ENCODE measurements at places on chromosomes 2 and 18. TPM values are rescaled to one million over a fixed set of nuclear protein-coding genes. Genes with fewer than 3 reads are reported as not detected.
A peak's percentile ranks its signal among the peaks of the same experiment; 100 is the strongest.

The LGALSL gene
- 22.0 TPM for total RNA-seq

The TUBA3D gene
- 74.1 TPM for total RNA-seq

The CFC1 gene
- total RNA-seq, result not detected

The CYTIP gene
- total RNA-seq, result 1.8 TPM

The LRRTM4 gene
- not detected for total RNA-seq

The STPG4 gene
- not detected for total RNA-seq

The NLRC4 gene
- total RNA-seq, result 0.18 TPM

The HDHD2 gene
- total RNA-seq, result 32.2 TPM

GRCh38 chr18:78514910-78515670 lies 464.5 kb upstream of the SALL3 start:
- H3K4me1 ChIP-seq, result no peaks in the 10 kb centered on the region
- no peaks in the 10 kb centered on the region for H3K27me3 ChIP-seq
- DNase-seq, result no peak
- no peaks in the 10 kb centered on the region for H3K36me3 ChIP-seq
- no peak overlapping the region for H3K4me3 ChIP-seq

DNA sequence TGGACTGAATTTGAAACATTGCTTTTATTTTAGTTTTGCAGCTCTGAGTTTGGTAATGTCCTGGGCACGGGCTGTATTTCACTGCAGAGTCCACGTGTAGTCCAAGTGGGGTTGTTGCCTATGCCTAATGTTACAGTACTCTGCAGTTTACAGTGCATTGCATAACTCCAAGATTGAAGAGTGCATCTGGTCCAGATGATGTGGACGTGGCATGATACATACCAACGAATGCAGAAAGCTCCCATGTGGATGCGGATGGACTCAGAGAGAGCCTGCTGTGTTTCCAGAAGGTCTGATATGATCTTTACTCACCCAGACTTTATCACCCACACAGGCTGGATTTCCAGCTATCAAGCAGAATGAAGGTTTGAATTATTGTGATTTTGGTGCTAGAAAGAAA lies 44.4 kb upstream of the CCDC68 start:
- no peaks in the 10 kb centered on the region for H3K4me1 ChIP-seq
- H3K27ac ChIP-seq, result no peak overlapping the region
- H3K4me3 ChIP-seq, result no peak overlapping the region
- no peaks in the 10 kb centered on the region for H3K27me3 ChIP-seq

DNA sequence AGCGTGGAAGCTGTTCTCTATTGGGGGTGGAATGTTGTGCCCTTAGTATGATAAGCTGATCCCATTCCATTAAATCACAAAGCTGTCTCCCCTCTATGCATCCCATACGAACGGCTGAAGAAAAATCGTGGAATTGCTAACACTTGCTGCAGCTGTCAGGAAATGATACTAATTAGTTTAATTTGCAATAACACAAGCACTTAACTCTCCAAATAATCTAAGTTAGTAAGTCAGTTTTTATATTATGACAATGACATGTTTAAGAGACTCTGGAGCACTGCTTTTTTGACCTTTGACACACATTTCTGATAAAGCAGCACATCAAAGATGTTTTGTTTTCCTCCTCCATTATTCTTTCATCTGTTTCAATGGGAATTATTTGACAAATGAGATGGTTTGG lies 123.7 kb upstream of the SATB2 start:
- H3K27me3 ChIP-seq, result no peaks in the 10 kb centered on the region
- no peak overlapping the region for H3K27ac ChIP-seq
- no peaks in the 10 kb centered on the region for H3K4me1 ChIP-seq
- H3K4me3 ChIP-seq, result peak overlapping the region; percentile 18
- no peak for DNase-seq

DNA sequence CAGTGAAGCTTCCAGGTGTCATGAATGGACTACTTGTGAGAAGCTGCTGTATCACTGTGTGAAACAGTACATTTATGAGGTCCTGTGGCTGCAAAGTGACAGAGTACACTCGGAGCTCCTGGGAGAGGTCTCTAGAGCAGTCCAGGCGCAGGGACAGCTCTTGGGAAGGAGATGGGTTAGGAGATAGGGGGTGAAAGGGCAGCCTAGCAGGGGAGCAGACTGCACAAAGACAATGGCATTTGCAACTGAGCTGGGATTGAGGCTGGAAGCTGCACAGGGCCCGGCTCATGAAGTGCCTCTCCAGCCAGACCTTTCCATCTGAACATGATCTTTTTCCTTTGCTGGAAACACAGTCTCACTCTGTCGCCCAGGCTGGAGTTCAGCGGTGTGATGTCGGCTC lies 83.6 kb downstream of the RHOB start:
- H3K27me3 ChIP-seq, result no peaks in the 10 kb centered on the region
- DNase-seq, result no peak
- H3K4me1 ChIP-seq, result peaks cover 6% of the 10 kb centered on the region

- DNase-seq, result no peak
- peak overlapping the region; percentile 99 for H3K27ac ChIP-seq
- H3K4me3 ChIP-seq, result peak overlapping the region; percentile 76
- peaks cover 9% of the 10 kb centered on the region for H3K4me1 ChIP-seq
- H3K27me3 ChIP-seq, result no peaks in the 10 kb centered on the region
Measured at GRCh38 chr2:20448977-20449306, 2.1 kb downstream of the RHOB start.

GRCh38 chr18:77068321-77069312 lies 64.0 kb downstream of the MBP start:
- no peaks in the 10 kb centered on the region for H3K27me3 ChIP-seq
- H3K27ac ChIP-seq, result peak overlapping the region; percentile 72
- H3K4me1 ChIP-seq, result peaks cover 17% of the 10 kb centered on the region

GRCh38 chr2:8607606-8608005 lies 74.2 kb upstream of the ID2 start:
- no peaks in the 10 kb centered on the region for H3K27me3 ChIP-seq
- H3K27ac ChIP-seq, result no peak overlapping the region
- H3K36me3 ChIP-seq, result no peaks in the 10 kb centered on the region
- H3K4me1 ChIP-seq, result no peaks in the 10 kb centered on the region

GRCh38 chr2:110864176-110864575 lies 131.8 kb downstream of the ACOXL start:
- H3K4me3 ChIP-seq, result no peak overlapping the region
- H3K27me3 ChIP-seq, result no peaks in the 10 kb centered on the region
- no peak overlapping the region for H3K27ac ChIP-seq
- H3K4me1 ChIP-seq, result no peaks in the 10 kb centered on the region
- DNase-seq, result no peak

GRCh38 chr2:111022633-111023032 lies 98.1 kb upstream of the BCL2L11 start:
- no peaks in the 10 kb centered on the region for H3K36me3 ChIP-seq
- H3K27me3 ChIP-seq, result no peaks in the 10 kb centered on the region
- DNase-seq, result no peak
- H3K4me3 ChIP-seq, result no peak overlapping the region
- H3K27ac ChIP-seq, result no peak overlapping the region

GRCh38 chr2:205555566-205556230 lies 126.6 kb upstream of the NRP2 start:
- no peaks in the 10 kb centered on the region for H3K27me3 ChIP-seq
- H3K27ac ChIP-seq, result no peak overlapping the region
- no peak overlapping the region for H3K4me3 ChIP-seq
- no peak for DNase-seq
- no peaks in the 10 kb centered on the region for H3K36me3 ChIP-seq

GRCh38 chr18:23238651-23239349 lies 103.5 kb downstream of the CABLES1 start:
- no peaks in the 10 kb centered on the region for H3K27me3 ChIP-seq
- H3K4me3 ChIP-seq, result no peak overlapping the region
- H3K4me1 ChIP-seq, result peaks cover 9% of the 10 kb centered on the region
- DNase-seq, result no peak

- peaks cover 5% of the 10 kb centered on the region for H3K4me1 ChIP-seq
- H3K36me3 ChIP-seq, result no peaks in the 10 kb centered on the region
- no peak for DNase-seq
- no peak overlapping the region for H3K27ac ChIP-seq
- no peak overlapping the region for H3K4me3 ChIP-seq
Measured at GRCh38 chr18:22705328-22705727, 227.8 kb upstream of the RBBP8 start.

GRCh38 chr2:114368705-114369104 lies 73.7 kb upstream of the DPP10 start:
- no peak for DNase-seq
- no peaks in the 10 kb centered on the region for H3K36me3 ChIP-seq
- H3K4me1 ChIP-seq, result no peaks in the 10 kb centered on the region
- no peak overlapping the region for H3K4me3 ChIP-seq

DNA sequence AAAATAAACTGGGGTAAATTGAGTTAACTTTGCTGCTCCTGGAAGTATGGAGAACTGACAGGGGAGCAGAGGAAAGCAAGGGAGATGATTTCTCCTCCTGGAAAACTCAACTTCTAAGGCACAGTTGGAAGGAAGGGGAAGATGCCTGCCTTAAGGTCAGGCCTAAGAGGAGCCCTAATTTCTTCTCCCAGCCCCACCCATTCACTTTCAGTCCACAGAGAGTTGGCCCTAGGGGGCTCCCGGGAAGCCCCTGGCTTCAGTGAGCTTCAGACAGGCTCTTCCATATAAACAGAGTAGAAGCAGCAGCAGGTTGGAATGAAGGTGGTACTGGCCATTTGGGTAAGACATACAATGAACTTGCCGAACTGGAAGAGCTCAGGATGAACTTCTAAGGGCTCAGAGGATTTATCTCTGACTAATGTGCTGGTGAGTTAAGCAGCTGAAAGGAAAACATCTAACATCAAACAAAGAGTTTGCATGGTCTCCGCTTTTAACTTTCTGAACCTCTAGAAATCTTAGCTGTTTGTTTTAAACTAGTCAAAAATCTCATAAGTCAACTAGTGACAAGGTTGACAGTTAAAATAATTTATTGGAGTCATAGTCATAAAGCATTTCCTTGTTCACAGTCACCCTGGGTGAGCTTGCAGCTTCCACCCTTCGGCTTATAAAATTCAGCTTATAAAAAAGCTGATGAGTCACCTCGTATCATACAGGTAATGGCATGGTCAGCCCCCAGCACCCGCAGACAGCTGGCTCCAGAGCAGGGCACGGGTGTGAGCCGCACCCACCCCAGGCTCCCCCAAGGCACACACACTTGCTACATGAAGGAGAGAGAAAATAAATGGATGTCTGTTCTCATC lies 9.8 kb downstream of the MALL start:
- H3K36me3 ChIP-seq, result no peaks in the 10 kb centered on the region
- no peak overlapping the region for H3K27ac ChIP-seq
- no peak for DNase-seq
- no peaks in the 10 kb centered on the region for H3K4me1 ChIP-seq

GRCh38 chr2:43215673-43216255 lies 10.6 kb downstream of the ZFP36L2 start:
- H3K36me3 ChIP-seq, result no peaks in the 10 kb centered on the region
- DNase-seq, result no peak
- H3K4me1 ChIP-seq, result peaks cover 24% of the 10 kb centered on the region
- H3K27me3 ChIP-seq, result no peaks in the 10 kb centered on the region
- no peak overlapping the region for H3K4me3 ChIP-seq
- peak overlapping the region; percentile 23 for H3K27ac ChIP-seq

DNA sequence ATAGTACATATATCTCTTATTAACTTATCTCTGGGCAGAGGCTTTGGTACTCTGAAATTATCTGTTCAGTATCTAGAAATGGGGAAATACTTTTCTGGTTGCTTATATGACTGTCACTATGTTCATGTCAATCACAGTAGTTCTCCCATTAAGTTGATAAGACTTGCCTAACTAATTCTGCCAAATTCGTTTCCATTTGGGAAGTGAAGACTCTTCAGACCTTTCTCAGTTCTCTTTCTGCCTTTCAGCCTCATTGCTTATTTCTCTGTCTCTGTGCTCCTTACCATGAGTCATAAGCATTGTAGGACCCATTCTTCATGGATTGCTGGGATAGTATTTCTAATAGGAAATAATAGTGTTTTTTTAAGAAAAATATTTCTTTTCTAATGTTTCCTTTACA lies 113.5 kb downstream of the PHLPP1 start:
- H3K4me1 ChIP-seq, result no peaks in the 10 kb centered on the region
- H3K36me3 ChIP-seq, result no peaks in the 10 kb centered on the region
- H3K4me3 ChIP-seq, result no peak overlapping the region
- H3K27ac ChIP-seq, result no peak overlapping the region
- no peaks in the 10 kb centered on the region for H3K27me3 ChIP-seq

DNA sequence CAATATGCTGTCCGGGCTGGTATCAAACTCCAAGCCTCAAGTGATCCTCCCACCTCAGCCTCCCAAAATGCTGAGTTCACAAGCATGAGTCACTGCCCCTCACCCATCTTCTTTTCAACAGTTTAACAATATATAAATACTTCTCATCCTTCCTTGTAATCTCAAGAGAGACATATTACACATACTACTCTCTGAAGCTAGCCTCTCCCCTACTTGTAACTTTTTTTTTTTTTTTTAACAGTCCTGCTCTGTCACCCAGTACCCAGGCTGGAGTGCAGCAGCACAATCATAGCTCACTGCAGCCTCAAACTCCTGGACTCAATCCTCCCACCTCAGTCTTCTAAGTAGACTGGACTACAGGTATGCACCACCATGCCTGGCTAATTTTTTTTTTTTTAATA lies 5.7 kb downstream of the GFPT1 start:
- no peak overlapping the region for H3K4me3 ChIP-seq
- no peak for DNase-seq
- no peak overlapping the region for H3K27ac ChIP-seq
- H3K4me1 ChIP-seq, result peaks cover 2% of the 10 kb centered on the region
- no peaks in the 10 kb centered on the region for H3K27me3 ChIP-seq

DNA sequence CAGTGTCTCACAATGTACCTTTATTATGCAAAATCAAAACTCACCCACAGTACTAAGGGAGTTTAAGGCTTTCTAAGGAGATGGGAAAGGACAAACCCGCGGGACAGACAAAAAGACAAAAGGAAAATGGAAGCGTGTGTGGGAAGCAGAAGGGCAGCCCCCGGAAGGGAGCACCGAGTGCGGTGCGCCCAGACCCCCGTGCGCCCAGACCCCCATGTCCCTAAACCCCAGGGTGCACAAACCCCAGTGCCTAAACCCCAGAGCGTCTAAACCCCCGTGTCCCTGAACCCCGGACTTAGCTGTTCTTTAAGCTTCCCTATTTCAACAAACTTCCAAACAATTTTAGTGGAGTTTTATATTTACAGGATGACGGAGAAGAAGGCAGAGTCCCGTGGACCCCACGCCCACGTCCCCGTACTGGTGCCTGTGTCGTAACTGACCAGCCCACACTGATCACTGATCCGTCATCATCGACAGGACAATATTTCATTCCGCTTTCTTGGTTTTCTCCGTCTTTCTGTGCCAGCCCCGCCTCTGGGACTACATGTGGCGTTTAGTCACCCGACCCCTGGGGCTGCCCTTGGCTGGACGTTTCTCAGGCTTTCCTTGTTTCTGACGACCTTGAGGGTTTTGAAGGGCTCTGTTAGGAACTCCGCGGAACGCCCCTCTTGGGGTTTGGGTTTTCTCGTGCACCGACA lies 76.9 kb downstream of the RTP5 start:
- no peak for DNase-seq
- H3K27me3 ChIP-seq, result no peaks in the 10 kb centered on the region
- H3K4me1 ChIP-seq, result peaks cover 5% of the 10 kb centered on the region
- no peak overlapping the region for H3K4me3 ChIP-seq

GRCh38 chr2:75153221-75153620 lies 46.1 kb downstream of the TACR1 start:
- H3K27ac ChIP-seq, result no peak overlapping the region
- no peaks in the 10 kb centered on the region for H3K27me3 ChIP-seq
- no peak overlapping the region for H3K4me3 ChIP-seq
- no peak for DNase-seq
- peaks cover 5% of the 10 kb centered on the region for H3K4me1 ChIP-seq
